G401 (cell line): ENCODE measurements at places on chromosomes 1 and 21. TPM values are rescaled to one million over a fixed set of nuclear protein-coding genes. Genes with fewer than 3 reads are reported as not detected.

DNA sequence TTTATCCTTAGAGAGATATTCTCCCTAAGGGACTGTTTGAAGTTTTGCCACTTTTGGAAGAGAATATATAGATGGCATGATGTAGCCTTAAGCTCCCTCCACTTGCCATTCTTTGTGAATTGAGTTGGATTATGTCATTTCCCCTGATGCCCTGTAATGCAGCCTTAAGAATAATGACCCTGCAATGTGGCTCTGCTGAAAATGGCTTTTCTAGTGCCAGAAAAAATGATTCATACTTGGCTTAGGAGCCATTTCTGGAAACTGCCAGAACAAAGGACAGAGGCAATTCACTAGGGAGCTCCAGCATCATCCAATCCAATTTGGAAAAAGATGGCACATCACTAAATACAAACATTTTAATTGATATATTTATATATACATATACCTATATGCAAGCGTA, 265.3 kb downstream of the SPATA17 start:
- no peak for DNase-seq

CASZ1 gene
- 2.2 and 7.4 TPM in 2 replicates for total RNA-seq

- no peak for DNase-seq
Observed at GRCh38 chr1:11847667-11848372, at the start of gene NPPA. NPPA (minus strand) TSS chr1:11847783; CDS start chr1:11847684, 99 bp downstream.

GRCh38 chr1:107870696-107871095, 94.3 kb downstream of the VAV3 start:
- no peak for DNase-seq

PLA2G5 gene
- total RNA-seq = not detected in 2 replicates

CSF3R gene
- total RNA-seq = not detected in 2 replicates

- no peak for DNase-seq
Observed at GRCh38 chr1:12284486-12284885, 54.7 kb downstream of the VPS13D start.

RAB42 gene
- total RNA-seq = not detected in 2 replicates

TNFSF4 gene
- 0.51 and 0.80 TPM in 2 replicates for total RNA-seq

ATP6V1G3 gene
- total RNA-seq = not detected in 2 replicates

DNA sequence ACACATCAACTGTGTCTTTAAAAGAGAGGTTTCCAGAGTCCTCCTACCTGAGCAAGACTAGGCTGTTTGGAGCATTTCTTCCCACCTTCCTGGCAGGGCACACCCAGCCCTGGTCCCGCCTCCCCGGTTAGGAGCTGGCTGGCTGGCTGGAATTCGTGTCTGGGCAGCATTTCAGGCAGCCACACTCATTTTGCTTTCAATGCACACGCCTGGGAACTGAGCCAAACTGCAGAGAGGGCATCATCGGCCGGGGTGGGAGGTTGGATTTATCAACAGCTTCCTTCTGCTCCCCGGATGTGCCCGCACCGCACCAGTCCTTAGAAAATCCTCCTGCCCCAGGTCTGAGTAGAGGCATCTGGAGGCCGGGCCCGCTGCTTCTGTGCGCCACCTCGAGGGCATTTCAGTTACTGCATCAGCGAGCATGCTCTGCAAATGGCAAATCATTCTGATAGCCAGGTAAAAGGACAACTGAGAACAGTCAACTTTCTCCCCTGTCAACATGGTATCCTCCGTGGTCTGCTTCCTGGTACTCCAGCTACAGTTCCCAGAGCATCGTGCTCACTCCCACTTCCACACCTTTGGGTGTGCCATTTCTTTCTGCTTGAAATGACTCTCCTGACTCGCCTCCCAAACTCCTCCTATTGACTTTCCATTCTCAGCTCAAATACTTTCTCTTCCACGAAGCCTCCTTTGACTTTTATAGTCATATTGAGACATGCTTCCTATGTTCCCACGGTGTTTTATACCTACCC, 20.6 kb downstream of the TCEA3 start:
- DNase-seq = peak; percentile 84

- no peak for DNase-seq
Observed at GRCh38 chr1:151476083-151476482, 16.8 kb upstream of the POGZ start.

PRMT6 gene
- total RNA-seq = 146 and 166 TPM in 2 replicates

DNA sequence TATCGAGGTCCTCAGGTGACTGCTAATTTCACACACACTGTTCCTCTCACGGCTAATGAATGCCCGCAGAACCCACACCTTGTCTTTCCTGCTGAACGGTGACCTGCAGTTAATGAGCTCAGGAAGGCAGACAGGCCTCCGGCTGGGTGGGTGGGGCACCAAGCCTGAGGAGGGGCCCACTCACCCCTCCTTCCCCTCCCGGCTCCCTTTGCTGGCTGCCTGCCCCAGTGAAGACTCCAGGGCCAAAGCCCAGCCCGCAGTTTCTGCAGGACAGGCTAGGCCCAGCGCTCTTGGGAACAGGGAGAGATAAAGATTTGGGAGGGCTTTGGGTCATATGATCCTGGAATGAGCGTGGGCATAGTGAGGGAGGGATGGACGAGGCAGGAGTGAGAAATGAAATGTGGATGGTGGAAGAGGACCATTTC, 26.4 kb downstream of the FOXO6 start:
- DNase-seq = peak; percentile 10

CELA2A gene
- not detected in 2 replicates for total RNA-seq

- no peak for DNase-seq
Observed at GRCh38 chr1:1625824-1626206, 6.2 kb upstream of the MMP23B start.

DNA sequence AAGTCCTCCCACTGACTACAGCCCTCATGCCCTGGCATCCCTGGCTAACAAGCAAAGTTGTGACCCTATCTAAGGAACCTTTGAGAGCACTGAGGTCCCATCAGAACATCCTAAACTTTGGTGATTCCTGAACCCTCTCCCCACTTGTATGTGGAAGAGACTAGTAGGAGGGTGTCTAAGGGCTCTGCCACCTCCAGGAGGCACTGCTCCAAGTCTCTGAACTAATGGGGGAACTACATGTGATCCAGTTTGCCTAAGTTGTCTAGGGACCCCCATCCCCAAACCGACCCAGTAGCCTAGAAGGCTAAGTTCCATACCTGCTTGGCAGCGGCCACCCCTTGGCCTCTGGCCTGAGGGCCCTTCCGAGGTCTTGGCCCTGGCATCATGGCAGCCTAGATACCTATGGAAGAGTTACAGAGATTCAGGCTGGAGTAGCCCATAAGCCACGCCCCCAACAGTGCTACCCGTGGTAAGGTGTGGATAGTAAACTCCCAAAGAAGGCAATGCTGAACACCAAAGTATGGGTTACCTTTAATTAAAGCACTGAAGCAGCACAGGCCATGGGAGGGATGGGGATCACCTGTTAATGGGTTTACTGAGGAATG, 1.7 kb downstream of the CC2D1B start:
- no peak for DNase-seq

- no peak for DNase-seq
Observed at GRCh38 chr1:10835822-10836421, 39.5 kb upstream of the CASZ1 start.

DNA sequence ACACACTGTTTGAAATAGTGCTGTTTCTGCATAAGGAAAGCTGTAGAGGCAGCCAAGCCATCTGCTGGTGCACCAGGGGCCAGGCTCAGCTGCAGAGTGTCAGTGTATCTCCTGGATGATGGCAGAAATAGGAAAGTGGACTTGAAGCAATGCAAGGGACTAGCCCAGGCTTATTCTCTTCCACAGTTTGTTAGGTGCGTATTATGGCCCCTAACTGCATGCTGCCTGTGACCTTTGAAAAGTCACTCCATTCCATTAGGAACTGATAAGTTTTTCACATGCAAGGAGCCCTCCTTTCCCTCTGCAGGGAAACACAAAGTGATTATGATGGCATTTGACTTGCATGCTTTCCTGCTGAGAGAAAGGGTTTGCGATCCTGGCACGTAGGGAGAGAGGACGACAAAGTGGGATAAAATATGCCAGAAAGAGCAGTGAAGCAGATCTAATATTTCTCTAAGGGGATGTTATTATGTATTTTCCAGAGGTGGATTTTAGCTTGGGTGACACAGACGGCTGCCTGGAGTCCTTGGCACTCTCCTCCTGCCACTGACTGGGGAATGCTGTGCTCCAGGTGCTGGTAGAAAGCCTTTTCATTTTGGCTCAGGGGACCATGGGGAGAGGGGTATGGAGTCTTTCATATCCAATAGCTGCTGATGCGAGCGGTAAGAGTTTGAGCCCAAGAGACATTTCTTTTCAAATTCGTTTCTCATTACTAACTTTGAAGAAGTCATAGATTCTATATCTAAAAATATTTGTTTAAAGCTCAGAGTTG, 402.1 kb upstream of the B3GALT2 start:
- DNase-seq = no peak

DNA sequence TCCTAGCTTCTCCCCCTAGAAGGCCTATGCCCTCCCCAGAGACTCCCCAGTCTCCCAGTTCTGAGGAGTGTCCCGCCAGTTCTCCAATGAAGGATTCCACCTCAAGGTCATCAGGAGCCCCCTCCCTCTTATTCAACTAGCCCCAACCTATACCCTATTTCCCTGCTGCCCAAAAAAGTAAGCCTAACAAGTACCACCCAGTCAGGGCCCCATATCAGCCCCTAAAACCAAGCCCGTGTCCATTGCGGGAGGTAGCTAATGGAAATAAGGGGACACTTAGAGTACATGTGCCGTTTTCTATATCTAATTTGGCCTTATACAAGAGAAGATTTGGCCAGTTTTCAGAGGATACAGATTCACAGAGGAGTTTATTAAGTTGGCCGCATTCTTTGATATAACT, 416.2 kb downstream of the MATN1 start:
- no peak for DNase-seq

CASQ2 gene
- total RNA-seq = not detected in 2 replicates

OR10Z1 gene
- total RNA-seq = not detected in 2 replicates

SELE gene
- not detected in 2 replicates for total RNA-seq

DNA sequence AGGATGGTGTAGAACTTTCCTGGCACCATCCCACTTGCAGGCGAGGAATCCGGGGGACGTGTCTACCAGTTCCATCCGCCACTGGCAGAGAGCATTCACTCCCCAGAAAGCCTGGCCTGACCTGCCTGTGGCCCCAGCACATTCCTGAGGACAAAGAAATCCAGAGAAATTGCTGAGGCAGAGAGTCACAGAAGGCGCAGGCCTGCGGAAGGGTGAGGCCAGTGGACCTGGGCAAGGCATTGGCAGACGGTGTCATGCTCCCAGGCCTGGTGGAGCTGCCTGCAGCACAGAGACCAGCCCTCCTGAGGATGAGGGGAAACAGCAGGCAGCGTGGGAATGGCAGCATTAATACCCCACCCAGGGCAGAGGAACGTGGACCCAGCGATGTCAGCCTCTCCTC, 81.2 kb upstream of the F3 start:
- DNase-seq = no peak

DNA sequence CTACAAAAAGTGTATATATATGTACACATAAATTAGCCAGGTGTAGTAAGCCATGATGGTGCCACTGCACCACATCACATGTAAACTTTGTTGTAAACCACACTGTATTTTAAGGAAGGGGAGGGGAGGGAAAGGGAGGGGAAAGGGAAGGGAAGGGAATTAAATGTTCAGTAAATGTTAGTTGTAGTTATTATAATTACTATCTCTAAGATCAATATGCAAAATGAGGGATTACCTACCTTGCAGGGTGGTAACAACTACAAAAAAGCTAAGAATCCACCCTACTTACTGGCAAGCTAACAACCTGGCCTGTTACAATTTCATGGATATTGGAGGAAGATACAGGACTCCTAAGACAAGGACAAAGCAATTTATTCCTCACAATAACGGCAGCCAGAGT, 17.7 kb downstream of the FAF1 start:
- DNase-seq = no peak

GRCh38 chr1:158181577-158181922, 855 bp downstream of the CD1D start:
- DNase-seq = no peak

DNA sequence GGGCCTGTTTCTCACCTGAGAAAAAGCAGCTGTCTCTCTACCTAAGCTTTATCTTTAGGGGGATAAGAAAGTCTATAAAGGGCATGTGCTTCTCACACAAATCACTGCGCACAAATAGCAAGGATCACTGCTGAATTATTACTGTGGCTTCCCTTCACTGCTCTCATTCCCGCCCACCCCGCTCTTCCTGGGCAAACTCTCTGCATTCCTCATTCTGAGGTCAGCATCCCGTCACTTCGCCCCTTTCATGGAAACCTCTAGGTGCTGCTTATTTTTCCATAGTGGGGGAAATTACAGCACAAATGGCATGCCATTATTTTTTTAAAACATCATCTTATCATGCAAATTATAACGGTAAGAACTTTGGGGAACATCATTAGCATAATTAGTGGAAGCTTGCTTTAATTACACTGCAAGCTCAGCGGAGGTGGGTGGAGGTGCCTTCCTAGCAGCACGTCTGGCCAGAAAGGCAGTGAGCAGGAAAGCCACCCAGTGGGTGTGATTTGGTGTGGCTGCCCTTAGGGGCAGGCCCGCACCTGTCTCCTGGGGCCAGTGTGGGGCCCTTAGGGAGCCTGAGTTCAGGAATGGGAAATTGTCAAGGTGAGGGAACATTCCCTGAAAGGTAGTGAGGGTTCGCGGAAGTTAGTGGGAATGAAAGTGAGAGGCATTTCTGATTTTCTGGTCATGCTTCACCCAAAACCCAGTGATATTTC, 105.9 kb downstream of the LAMC2 start:
- no peak for DNase-seq

TMEM200B gene
- 18.4 and 21.2 TPM in 2 replicates for total RNA-seq

LCE2C gene
- total RNA-seq = not detected in 2 replicates

GRCh38 chr21:26320596-26320995, 150.0 kb upstream of the APP start:
- no peak for DNase-seq

ATP1A2 gene
- not detected in 2 replicates for total RNA-seq

GRCh38 chr1:51516649-51517158, 2.4 kb downstream of the EPS15 start:
- no peak for DNase-seq

DNA sequence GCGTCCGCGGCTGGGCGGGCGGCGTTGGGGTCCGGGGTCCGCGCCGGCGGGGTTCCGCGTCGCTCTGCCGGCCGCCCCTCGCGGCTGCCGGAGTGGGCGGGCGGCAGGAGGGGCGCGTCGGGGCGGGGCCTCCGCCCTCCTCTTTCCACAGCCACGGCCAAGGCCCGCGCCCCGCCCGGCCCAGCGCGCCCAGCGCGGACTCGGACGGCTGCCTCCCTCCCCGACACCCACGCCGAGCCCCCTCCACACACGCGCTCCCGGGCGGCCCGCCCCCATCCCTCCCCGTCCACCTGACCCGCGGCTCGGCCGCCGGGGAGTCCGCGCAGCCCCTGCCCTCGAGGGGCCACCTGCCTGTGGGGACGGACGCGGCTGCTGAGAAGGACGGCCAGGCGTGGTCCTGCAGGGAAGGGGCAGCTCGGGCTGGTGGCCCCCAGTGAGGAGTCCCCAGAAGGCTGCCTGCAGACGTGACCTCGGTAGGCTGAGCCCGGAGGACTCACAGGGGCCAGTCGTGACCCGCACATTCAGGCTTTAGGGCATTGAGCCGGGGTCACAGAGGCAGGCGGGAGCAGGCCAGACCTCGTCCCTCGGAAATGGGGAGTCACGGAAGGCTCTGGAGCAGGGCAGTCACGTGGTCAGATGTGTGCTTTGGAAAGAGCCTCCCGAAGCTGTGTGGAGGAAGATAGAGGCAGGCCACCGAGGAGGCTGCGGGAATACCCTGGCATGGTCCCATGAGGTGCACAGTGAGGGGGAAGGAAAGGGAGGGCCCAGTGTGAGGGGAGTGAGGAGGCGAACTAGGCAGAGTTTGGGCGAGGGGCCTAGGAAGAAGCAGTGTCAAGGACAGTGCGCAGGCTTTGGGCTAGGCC, at the start of gene COL8A2:
Gene COL8A2, minus strand, starts transcription at position 94 of the 863 bp plus-strand sequence. CDS start 24,980 bp downstream, outside the sequence.
- DNase-seq = no peak
